ENCODE measurements at places on chromosomes 16 and 17.
A peak's percentile ranks its signal among the peaks of the same experiment; 100 is the strongest.

GRCh38 chr16:86121374-86122010 lies 222.5 kb downstream of the IRF8 start:
- DNase-seq: no peak

GRCh38 chr16:48963306-48963705 lies 318.3 kb downstream of the CBLN1 start:
- DNase-seq: peak; percentile 22

DNA sequence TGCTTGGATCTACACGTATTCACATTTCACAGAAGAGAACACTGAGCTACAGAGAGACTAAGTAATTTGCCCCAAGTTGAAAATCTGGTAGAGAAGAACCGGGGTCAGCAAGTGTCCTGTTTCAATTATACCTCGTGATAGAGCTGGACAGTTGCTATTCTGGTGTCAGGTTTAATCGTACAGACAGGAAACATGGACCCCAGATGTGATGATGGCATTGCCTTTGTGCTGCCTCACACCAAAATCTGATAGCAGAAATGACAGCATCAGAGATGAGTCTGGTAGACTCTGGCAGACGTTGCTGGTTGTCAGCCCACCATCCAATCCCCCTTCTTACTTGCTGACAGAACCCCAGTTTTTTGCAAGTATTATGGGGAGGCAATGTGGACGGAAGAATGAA lies 112.1 kb upstream of the FOXF1 start:
- no peak for DNase-seq

- DNase-seq: no peak
Observed at GRCh38 chr17:5747964-5748363, 163.7 kb upstream of the NLRP1 start.

GRCh38 chr16:86261379-86261778 lies 248.9 kb upstream of the FOXF1 start:
- peak; percentile 42 for DNase-seq

- DNase-seq: no peak
Observed at GRCh38 chr16:14963281-14964173, 11.3 kb upstream of the PDXDC1 start.

GRCh38 chr16:23293016-23293415 lies 9.1 kb upstream of the SCNN1B start:
- no peak for DNase-seq

DNA sequence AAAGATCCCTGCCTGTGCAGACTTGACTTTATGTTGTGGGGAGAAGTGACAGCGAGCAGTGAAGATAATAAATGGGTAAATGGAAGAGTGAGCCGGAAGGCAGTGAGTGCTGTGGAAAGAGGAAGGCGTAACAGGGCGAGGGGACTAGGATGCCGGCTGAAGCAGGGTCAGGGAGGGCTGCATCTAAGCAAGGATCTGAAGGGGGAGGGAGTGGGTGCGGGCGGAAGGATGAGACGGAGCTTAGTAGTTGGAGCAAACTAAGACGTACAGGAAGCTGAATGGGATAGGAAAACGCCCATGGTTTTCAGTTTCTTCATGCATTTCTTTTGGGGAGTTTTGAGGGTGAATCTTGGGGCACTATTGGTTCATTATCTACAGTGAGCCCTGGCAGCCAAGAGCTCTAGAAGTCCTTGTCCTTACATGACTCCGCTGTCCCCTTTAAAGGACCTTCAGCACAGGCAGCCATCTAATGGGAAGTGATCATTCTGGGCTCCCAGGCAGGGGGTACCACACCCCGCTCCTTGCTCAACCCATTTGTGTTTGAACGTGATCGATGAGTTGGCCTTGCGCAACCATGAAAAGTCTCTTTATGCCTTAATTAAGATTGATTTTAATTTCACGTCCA lies 10.4 kb upstream of the NAT9 start:
- no peak for DNase-seq

GRCh38 chr16:64626776-64627175 lies 495.1 kb downstream of the CDH11 start:
- DNase-seq: peak; percentile 39

- peak; percentile 100 for DNase-seq
Observed at GRCh38 chr17:40485851-40486521, 15.4 kb downstream of the TNS4 start.

- peak; percentile 31 for DNase-seq
Observed at GRCh38 chr16:58026139-58026704, 668 bp downstream of the MMP15 start.

DNA sequence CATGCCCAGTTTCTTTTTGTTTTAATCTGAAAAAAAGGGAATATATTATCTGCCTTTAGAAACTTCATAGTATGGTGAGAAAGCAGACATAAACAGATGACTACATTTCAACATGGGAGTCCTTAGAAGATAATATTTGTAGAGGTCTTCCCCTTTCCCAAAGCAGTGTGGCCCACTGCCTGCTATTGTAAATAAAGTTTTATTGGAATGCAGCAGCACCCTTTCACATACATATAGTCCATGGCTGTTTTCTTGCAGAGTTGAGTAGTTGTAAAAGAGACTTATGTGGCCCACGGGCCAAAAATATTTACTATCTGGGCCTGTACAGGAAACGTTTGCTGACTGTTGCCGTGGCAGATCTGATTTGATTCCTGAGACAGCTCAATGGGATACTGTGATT lies 8.5 kb downstream of the KATNIP start:
- no peak for DNase-seq

- peak; percentile 76 for DNase-seq
Observed at GRCh38 chr16:22188595-22189442, 17.3 kb upstream of the EEF2K start.

DNA sequence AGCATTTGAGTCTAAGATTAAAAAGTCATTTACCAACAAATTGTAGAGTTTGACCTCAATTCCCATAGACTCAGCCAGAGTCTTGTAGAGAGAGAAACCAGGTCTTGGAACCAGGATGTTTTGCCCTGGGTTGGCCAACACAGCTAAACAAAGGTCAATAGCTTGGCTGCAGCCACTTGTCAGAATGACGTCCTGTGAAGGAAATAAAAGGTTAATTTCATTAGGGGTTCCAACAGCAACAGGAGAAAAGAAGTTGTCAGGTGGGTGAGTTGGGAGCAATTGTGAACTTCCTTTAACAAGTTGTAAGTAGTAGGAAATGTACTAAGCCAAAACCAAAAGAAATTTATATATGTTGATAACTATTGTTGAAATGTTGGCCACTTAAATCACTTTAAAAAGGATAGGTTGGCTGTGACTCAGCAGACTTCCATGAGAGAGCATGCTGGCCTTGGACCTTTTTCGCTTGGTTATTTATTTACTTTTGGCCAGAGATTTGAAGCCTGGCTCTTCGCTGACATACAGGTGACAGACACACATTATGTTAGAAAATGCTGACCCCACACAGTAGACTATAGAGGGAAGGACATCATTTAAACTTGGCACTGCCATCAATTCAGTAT lies 4.3 kb downstream of the TAT start:
- DNase-seq: no peak

GRCh38 chr16:14286368-14287230 lies 215.5 kb downstream of the MRTFB start:
- DNase-seq: no peak

DNA sequence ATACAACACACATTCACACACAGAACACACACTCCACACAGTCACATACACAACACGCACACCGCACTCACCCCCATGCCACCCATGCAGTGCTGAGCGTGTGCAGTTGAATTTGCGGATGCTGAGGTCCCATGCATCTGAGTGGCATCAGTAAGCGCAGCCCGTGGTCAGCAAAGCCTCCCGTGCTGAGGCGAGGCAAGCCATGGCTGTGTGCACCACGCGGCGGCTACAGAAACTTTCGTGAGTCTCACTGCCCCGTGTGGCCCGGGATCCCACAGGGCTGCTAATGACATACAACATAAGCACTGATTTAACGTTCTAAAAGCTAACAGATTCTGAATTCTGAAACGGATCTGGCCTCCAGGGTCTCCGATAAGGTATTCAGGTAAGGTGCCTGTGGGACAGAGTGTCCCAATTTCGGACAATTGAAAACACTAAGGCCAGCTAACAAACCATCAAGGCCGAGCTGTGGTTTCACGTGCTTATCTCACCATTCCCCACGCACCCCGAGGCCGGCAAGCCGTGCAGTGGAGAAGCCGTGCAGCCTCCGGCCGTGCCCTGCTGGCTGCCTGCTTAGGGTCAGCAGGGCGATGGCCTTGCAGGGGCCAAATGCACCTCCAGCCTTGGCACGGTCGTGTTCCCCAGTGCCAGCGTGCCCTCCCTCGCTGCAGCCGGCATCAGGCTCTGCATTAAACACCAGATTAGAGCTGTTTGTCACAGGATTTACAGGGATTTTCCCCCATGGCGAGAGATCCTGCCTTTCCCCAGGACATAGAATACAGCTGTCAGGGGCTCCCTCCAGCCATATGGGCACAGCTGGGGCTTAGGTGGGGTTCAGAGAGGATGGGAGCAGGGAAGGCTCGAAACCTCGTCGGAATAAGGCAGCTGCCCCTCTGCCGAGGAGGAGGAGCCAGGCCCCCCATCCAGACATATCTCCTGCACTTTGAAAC lies 191.7 kb downstream of the C16orf95 start:
- DNase-seq: peak; percentile 50

DNA sequence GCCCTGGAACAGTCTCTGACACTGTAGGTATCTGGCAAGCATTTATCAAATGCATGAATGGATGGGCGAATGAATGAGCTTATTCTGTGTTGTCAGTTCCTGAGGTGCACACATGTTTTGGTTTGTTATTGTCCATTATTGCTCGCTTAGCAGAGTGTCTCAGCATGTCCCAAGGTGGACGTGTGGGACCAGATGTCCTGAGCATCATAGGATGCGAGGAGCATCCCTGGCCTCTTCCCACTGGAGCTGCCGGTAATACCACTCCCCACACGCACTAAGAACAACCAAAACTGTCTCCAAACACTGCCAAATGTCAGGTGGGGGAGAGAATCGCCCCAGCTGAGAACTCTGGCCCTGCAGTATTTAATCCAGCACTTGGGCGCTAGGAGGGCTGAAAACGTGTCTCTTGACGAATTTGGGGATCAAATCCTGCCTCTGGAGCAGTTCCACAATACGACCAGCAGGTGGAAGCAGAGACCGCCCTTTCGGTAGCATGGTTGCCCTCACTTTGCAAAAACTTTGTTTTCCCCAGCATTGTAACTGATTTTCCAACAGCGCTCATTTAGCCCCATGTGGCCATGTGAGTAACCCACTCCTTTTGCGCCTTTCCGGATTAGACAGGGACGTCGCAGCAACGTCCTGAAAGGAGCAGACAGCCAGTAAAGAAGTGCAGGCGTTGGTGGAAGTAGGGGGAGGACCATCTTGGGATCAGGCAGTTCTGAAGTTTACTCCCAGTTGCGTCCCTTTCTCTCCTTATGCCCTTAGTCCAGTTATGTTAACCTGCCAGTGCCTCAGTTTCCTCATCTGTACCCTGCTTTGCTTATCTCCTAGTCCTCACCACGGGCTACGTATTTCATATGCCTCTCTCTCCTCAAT lies 22.7 kb downstream of the TMEM114 start:
- DNase-seq: peak; percentile 86

- no peak for DNase-seq
Observed at GRCh38 chr17:79633154-79633553, 22.3 kb upstream of the RBFOX3 start.

DNA sequence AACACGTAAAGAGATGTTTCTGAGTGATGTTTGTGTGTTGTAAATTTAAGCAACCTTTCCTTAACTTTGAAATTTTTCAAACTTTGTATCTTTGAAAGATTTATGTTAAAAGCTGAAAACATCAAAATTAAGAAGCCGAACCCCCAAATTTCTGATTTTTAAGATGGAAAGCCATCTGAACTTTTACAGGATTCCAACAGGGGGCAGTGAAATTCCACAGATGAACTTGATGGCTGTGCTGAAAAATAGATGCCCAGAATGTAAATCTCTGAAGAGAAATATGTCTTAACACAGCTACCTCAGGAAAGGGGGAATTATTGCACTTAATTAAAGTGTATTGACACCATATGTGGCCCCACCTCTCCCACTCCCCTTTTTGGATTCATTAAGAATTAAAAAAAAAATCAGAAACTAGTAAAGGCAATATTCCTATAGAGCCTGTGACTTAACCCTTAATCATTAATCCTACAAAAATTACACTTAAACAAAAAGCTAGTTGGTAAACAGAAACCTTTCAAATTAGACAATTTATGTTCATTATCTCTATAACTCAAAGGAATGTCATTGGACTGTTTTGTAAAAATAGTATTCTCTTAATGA lies 597.9 kb downstream of the KCNJ2 start:
- DNase-seq: peak; percentile 39

Measured in amniotic epithelial cell (primary cell).